ENCODE measurements at places on chromosomes 12 and 14.

GRCh38 chr14:69614592-69614991, 3.2 kb downstream of the SUSD6 start:
- no peak for DNase-seq

- no peak for DNase-seq
Observed at GRCh38 chr14:69268223-69268622, 8.3 kb downstream of the GALNT16 start.

GRCh38 chr12:81043979-81044740, 33.7 kb upstream of the ACSS3 start:
- no peak for DNase-seq

- no peak for DNase-seq
Observed at GRCh38 chr12:24960222-24960855, 11.4 kb upstream of the BCAT1 start.

DNA sequence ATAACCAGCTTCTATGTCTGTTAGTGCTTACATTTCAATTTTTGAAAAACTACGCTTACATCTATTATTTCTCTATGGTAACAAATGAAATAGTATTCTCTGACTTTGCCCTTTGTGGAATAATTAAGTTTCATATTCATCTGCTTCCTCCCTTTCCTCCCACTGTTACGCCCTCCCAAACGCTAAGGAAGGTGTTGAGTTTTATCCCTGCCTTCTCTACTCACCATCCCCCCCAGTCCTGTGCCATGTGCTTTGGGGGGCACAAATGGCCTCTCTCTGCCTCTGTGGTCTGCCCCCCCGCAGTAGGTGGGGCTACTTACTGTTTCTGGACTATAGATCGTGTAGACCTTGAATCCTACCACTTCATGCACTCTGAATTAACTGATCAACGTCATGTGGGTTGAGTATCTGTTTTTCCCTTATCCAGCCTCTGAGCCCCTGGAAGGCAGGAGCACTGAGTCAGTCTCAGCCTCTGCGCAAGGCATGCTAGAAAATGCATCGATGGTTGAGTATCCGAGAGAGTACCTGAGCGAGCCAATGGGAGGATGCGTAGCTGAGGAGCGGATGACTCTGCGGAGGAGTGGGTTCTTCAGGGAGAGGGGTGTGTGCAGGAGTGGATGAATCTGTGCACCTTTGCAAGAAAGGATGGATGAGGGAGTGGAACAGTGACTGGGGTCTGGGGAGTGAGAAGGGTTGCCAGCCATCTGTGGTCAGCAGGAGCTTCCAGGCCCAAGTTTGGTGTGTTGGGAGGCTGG, 114.5 kb upstream of the RTL1 start:
- no peak for DNase-seq

Data from activated gamma-delta T cell treated with anti-CD3 and anti-CD28 coated beads, Interleukin-2, amount 50 U/mL, for 16 hours (primary cell).